ENCODE measurements at places on chromosomes 2 and 18.

DNA sequence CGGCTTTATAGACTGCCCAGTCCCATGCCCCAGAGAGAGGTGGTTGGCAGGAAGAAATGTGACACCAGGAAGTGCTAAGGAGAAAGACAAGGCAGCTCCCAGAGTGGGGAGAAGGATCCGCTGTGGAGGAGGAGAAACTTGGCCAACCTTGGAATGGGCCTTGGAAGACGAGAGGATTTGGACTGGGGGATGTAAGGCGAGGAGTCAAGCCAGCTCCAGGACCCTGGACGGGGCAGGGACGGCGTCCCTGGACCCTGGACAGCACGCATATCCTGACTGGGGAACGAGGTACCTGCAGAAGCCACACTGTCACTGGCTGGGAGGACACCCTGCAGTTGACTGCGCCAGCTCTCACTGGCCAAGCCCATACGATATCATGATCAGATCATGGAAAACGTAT, 153.4 kb downstream of the BCL2 start:
- DNase-seq = no peak

GRCh38 chr2:112777036-112777435, 7.3 kb downstream of the IL1A start:
- DNase-seq = no peak

DNA sequence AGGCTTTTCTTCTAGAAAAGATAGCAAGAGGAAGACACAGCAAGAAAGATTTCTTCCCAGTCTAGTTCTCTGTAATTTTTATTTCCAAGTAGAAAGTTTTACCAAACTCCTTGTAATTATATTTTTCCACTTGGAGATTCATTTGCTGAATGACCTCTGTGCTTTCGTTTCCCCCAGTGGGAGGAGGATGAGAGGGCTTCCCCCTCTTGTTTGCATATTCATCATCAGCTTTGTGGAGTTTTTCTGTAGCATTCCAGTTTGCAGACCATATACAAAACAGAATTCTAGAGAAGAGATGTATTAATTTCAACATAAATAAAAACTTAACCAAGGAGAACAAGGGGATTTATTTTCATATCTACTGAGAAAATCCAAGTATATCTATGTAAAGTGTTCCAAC, 51.3 kb downstream of the RMDN2 start:
- no peak for DNase-seq

GRCh38 chr2:100409975-100410647, 7.4 kb downstream of the CHST10 start:
- no peak for DNase-seq

GRCh38 chr2:176960061-176960460, 252.5 kb upstream of the HNRNPA3 start:
- DNase-seq = no peak

- DNase-seq = no peak
Observed at GRCh38 chr2:153872311-153873051, 759 bp downstream of the GALNT13 start.

DNA sequence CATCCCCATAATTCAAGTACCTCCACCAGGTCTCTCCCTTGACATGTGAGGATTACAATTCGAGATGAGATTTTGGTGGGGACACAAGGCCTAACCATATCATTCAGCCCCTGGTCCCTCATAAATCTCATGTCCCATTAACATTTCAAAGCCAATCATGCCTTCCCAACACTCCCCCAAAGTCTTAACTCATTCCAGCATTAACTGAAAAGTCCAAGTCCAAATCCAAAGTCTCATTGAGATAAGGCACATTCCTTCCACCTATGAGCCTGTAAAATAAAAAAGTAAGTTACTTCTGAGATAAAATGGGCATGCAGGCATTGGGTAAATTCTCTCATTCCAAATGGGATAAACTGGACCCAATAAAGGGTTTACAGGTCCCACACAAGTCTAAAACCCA, 849.7 kb downstream of the BCL11A start:
- no peak for DNase-seq

DNA sequence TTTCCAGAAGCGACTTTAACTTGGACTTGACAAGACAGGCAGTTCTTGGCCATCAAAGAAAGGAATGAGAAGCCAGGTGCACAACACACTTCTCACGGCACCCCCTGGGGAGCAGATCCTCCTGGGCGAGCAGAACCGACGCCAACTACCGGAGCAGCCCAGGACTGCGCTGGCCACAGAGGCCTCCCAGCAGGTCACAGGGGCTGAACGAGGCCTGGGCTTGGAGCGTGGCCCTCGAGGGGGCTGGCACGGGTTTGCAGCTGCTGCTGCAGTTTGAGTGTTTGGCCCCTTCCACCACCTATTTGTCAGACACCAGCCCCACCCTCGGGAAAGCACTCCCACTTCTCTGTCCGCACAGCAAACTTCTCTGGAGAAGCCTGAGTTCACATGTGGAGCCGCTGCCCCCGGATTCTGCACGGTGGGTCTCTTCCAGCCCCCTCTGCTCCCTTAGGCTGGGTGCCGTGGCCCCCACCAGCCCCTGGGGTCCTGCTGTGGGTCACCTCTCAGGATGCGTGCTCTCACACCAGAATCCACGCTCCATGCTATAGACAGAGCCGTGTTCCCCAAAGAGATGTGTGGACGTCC, 306.7 kb upstream of the SALL3 start:
- no peak for DNase-seq

GRCh38 chr2:233486778-233487552, 79.6 kb downstream of the USP40 start:
- no peak for DNase-seq

DNA sequence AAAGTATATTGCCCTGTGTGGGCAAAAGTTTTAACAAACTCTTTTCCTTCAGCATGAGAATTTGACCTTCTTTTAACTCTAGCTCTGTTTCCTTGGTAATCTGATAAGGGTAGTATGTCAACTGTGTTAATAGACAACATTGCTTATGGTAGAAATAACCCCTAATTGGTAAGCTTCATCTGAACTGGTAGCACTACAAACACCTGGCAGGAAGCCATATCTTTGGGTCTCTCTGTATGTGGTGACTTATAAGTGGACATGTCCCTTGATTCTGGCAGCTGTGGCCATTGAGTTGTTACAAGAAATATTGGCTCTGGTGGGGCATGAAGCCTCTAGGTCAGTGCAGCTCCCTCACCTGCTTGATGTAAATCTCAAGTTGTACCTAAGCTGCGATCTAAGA, 46.9 kb downstream of the MBD5 start:
- DNase-seq = no peak

DNA sequence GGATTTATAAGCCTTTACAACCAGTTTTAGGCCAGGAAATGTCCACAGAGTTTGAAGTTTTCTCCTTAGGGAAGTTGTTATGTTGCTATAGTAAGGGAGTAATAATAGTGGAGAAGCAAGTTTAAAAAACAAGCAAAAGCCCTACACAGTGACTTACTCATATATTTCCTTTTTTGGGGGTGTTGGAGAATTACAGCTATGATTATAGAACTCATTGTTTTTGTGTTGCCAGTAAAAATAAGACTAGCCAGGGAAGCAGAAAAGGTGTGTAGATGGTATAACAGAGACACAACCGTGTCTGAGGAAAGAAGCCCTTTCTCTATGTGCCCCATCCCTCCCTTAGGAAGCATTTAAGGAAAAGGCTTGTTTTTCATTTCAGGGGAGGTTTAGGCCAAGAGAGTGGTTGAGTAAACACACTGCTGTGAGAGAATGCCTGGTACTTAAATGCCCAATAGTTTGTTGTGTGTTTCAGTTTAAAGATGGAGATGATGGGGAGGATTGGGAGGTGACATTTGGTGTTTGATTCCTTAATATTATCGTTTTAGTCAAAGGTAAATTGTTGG, 2.3 kb downstream of the VAPA start:
- DNase-seq = no peak

DNA sequence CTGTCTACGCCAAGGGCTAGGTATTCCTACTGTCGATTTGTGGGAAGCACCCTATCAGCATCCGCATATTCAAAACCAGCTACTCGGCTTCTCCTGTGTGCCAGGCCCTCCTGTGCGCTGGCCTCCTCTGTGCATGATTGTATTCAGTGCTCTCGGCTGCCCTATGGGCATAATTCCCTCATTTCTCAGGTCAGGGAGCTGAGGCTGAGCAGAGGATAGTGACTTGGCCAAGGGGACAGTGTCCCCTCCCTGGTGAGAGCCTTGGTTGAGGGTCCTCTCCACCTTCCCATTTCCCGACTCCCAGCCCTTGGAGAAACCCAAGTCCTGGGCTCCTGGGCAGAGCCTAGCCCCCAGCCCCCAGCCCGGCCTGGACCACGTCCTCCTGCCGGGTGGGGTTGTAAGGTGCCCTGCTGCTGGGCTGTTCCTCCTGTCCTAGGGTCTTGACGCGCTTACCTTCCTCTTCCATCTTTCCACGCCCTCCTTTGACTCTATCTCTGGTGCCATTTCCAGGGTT, 6.3 kb upstream of the HS6ST1 start:
- DNase-seq = no peak

DNA sequence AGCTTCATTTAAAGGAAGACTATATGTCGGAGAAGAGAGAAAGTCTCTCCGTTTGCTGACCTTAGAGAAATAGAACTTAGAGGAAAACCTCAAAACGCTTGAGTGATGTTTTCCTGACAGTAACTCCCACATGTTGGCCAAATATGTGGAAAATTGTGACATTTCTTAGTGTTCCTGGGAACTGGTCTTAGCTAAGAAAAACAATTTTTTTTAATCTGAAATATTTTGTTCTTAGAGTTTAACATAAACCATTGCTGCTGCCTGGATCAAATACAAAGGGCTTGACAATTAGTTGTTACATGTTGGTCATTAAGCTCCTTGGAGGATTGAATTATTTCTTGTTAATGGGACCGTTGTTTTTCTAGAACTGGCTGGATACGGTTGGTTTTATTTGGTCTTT, 16.3 kb downstream of the DYNC2LI1 start:
- no peak for DNase-seq

- no peak for DNase-seq
Observed at GRCh38 chr18:52813635-52814416, 473.8 kb downstream of the DCC start.

DNA sequence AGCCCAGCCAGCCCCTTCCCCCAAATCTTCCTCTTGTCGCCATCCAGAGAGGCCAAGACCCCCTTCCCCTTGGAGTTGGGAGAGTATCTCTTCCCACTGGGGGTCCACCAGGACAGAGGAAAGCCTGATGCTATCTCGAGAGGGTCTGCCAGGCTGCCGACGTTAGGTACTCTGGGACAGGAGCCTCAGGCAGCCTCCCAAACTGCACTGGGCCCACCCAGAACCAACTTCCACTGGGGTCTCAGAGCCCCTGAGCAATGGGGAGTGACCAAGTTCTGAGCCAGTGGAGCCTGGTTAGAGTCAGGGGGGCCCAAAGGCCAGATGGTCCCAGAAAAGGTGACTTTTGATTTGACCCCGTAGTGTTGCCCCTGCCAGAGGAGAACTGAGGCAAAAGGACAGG, 189.1 kb downstream of the INHBB start:
- no peak for DNase-seq

DNA sequence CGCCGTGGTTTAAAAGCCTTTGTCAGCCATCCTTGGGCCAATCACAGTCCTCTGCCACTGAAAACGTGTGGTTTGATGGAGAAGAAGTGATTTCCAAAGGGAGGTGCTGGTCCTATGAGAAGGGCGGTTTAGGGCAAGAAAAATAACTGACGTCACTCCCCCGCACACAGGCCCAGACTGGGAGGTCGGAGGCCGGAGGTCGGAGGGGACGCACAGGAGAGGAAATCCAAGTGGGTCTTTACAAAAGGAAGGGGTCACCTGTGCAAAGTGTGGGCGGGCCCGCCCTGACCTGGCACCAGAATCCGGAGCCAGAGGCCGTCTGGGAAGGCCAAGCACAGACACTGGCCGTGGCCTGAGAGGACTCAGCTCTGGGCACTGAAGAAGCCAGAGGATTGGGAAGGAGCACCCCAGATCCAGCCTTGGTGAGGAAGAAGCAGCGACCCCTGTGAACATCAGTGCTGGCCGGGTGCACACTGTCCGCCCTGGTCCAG, 18.0 kb upstream of the KCNG2 start:
- DNase-seq = no peak

- DNase-seq = no peak
Observed at GRCh38 chr2:166591226-166591625, 97.2 kb upstream of the SCN7A start.

DNA sequence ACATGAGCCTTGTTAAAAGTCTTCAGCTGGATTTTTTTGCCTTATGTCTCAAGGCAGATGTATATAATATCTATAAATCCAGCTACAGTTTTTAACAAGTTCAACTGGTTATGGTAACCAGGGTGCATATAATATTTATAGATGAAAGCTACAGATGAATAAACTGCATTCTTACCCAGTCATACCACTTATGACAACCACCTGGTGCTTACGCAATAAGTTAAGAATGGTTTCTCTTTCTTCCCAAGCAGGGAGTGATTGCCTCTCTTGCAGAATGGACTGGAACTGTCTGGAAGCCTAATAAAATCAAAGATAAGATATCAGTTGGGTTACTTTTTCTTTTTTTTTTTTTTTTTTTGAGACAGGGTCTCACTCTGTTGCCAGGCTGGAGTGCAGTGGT, 19.6 kb downstream of the DHX57 start:
- DNase-seq = no peak

DNA sequence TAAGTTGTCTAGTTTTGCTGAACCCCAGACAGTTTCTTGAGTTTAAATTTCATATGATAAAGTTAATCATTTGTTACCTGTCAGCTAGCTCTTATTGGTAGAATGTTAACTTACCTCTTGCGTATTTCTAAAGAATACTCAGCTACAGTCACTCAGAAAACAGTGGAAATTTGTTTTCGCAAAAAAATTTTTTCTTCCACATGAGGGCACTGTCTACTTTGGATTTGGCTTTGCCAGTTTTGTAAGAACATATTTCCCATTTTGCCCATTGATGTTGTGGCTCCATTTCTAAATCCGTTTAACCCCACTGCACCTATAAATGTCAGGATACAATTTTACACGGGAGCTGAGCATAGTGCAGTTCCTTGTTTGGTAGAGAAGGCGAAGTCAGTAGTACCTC, 19.1 kb upstream of the GCFC2 start:
- no peak for DNase-seq

GRCh38 chr2:97546711-97547110, 43.0 kb downstream of the ANKRD36B start:
- DNase-seq = no peak

All from iPS DF 6.9 (cell line).